Psoas muscle (tissue), 8 donors: ENCODE measurements at places on chromosomes 7 and 10. TPM values are rescaled to one million over a fixed set of nuclear protein-coding genes. Genes with fewer than 3 reads are reported as not detected.

- no peak for DNase-seq
These were observed 22.5 kb downstream of the CCDC186 start for GRCh38 chr10:114151486-114151885.

GRCh38 chr10:119248681-119249080 is 41.3 kb downstream of the GRK5 start:
- no peak for DNase-seq

- DNase-seq, result no peak
These were observed 15.9 kb upstream of the FAM171A1 start for GRCh38 chr10:15387021-15387420.

DNA sequence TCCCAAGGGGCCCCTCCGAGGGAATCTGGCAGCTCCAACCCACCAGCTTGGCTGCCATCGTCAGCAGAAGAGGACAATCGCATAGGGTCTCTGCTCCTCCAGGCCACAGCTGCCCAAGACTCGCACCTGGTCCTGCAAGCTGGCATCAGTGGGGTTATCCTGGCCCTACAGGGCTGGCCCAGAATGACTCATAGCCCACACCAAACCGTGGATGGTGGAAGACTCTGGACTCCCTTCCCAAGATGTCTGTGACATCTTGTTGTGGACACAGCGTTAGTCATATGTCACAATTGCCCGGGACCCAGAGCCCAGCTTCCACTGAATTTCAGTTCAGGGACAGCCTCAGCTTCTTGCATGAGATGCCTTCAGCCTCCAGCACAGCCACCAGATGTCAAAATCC is 91.5 kb upstream of the CUX1 start:
- no peak for DNase-seq

Gene FKBP6
- not detected for total RNA-seq

Gene MYPN
- 376 TPM for total RNA-seq

DNA sequence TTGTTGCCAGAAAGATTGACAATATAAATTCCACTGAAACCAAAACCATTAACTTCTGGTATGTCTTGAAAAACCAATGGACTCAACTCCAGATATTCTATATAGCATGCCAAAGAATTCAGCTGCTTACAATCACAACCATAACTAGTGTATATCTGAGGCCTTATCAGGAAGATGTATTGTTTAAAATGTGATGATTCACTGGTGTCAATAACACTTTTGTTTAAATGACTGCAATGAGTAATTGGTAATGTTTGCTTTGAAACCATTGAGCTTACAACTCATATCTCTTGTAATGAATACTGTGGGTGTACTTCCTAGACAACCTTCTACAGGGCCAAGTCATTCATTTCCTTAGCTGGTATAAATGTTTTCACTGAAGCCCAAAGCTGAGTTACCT is 727.9 kb upstream of the KCND2 start:
- DNase-seq, result no peak

Gene UFSP1
- total RNA-seq, result 2.5 TPM

DNA sequence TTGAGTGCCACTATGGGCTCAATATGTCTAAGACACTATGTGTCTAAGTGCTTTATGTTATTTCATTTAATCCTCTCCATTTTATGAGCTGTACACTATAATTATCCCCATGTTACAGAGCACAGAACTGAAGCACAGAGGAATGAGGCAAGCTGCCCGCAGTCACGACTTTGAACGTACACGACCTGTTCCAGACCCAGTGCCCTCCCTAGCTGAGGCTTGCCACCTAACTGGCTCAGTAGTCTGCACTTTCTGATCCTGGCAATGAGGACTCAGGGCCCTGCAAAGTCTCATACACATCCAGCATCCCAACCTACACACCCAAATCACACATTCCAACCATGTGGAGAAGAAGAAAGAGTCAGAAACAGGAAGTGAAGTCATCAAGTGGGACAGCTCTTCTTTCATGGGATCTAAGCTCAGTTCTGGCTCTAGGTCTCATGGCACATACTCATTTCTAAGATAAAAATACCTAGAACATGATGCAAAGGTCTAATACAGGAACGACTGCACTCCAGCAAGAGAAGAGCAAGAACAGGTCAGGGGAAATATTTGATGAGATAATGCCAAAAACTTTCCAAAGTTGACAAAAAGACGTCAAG is 42.4 kb upstream of the DDC start:
- DNase-seq, result no peak

Gene PTPN12
- 34.0 TPM for total RNA-seq

GRCh38 chr10:109929501-109930219 is 6.3 kb upstream of the XPNPEP1 start:
- no peak for DNase-seq

DNA sequence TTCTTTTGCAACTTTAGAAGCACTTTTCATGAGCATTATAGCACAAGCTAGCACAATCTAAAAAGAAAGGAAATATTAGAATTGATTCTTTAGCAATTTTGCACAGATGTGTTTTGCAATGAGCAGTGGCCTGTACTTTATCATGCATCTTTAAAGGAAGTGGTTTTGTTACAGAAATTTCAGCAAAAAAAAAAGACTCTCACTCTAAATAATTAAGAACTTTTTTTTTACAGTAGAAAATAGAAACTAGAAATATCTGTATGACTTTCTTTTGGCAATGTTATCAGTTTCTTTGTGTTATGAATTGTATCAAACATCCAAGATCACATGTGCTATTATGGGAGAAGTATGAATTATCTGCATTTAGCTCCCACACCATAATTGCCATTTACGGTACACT is 195.7 kb upstream of the KLF6 start:
- DNase-seq, result no peak

DNA sequence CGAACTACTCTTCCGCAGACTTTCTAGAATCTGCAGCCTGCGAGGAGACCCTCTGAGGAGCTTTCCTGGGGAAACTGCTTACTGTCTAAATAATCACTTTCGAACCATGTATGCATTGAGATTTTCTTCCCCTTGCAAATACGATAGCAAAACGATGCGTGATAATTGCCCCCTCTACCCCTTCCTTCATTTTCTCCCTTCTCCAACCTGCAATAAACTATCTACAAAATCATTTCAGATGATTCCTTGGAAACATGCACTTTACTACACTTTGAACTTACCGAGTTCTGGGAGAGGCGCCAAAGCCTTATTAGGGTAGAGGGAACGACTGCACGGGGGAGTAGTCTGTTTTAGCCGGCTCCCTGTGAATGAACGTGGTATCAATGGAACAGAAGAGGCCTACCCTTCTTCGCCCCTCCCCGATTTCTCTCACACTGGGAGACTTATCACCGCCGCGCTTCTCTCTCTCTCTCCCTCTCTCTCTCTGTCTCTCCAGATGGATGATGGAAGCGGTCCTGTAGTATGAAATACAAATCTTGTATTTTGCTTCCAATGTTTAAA is at the start of gene FGFBP3:
FGFBP3 (minus strand) TSS at position 370 of the 561 bp plus-strand sequence. CDS start 517 bp downstream, outside the sequence.
- no peak for DNase-seq

Gene FBXO24
- total RNA-seq, result 1.1 TPM

DNA sequence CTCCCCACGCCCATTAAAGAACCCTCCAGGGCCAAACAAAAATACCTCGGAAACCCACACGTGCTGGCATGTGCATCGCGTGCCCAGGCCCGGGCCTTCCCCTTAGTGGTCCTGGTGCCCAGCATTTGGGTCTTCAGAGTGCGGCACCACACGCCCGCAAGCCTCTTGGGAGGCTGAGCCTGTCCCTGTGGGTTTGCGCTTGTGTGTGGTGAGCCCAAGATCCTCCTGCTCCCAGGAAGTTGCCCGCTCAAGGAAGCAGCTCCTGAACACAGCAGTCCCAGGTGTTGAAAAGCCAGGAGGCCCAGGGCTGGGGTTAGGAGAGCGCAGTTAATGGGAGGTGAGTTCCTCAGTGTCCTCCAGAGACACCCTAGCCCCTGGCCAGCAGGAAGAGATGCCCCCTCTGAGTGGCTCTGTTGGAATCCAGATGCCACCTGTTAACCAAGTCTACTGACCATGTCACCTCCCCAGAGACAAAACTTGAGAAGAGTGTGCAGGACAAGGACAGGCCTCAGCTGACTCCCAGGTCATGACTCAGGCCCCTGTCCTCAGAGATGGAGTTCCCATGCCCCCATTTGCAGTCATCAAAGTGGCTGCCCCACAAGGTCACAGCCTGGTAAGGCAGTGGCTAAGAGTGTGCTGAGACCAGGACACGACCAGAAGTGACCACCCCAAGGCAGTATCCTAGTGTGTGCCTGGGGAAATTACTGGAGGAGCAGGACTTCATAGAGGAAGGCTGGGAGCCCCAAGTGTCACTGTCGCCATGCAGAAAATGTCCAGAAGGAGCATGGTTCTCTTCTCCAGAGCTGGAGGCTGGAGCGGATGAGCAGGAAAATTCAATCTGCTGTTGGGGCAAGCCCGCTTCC is 5.2 kb downstream of the FZD9 start:
- peak; percentile 23 for DNase-seq

DNA sequence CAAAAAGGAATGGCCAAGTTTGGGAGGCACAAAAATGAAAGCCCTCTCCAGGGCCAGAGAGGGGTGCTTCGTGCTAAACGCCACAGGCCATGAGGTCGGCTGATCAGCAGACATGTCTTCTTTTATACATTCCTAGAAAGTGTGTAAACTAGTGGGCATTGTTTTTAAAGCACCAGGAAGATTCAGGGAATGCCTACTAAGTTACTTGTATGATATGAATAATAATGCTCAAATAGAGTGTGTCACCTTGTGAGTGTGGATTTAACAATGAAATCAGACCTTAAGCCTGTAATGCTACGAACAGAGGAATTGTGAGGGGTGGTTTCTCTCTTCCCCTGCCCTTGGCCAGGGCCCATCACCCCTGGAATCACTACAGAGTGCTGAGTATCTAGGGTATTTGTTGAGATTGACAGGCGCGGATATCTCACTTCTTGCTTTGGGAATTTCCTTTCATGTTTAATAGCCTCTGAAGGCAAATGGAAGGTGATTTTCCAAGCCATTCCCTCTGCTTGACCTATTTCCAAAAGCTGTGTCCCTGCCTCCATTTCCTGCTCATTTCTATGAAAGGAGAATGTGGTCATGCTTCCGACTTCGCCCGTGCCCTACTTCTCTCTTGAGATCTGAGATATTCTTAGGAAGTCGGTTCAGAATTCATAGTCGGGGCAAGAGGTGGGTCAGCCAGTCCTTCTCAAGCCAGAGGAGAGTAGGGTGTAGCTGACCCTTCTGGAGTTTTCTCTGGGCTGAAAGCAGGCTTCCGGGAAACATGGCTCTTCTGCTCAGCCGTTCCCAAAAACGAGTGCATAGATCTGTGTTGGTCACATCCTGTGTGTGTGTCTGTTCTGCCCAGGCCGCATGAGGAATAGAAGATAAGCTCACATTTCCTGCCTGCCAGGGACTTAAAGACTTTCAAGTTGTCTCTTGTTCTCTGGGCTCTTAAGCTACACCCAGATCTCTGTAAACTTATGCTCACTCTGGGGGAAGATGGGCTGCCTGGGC is 167.8 kb upstream of the ITGB1 start:
- DNase-seq, result no peak

GRCh38 chr7:112370436-112370835 is 79.8 kb upstream of the IFRD1 start:
- no peak for DNase-seq

DNA sequence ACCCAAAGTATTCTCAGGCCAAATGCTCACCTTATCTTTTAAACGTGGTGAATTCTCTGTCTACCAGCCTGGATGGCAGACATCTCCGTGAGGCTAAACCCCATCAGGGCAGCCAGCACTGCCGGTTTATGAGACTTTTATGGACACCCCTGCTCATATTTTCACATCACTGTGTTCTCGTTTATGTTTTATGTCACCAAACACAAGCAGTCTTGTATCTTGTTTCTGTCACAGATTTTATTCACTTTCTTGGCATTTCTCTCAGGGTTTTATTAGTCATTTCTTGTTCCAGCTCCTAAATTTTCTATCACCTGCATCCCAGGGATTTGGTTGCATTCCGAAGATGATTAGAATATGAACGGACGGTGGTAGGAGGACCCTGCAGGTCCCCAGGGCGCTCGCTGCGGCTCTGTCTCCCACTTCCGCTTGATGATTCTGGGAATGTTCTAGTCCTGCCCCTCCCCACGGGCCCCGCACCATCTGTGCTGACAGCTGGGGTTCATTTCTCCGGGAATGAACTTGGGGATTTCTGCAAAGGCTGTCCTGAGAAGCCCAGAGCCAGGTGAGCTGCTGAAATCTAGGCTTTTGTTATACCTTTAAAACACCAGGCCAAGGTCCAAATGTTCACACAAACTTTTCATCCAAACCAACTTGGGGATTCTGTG is 217.6 kb downstream of the GFRA1 start:
- DNase-seq, result peak; percentile 71

GRCh38 chr10:61391281-61391680 is 61.9 kb downstream of the TMEM26 start:
- no peak for DNase-seq

- DNase-seq, result no peak
These were observed 81.3 kb upstream of the CUX1 start for GRCh38 chr7:101736084-101736483.

DNA sequence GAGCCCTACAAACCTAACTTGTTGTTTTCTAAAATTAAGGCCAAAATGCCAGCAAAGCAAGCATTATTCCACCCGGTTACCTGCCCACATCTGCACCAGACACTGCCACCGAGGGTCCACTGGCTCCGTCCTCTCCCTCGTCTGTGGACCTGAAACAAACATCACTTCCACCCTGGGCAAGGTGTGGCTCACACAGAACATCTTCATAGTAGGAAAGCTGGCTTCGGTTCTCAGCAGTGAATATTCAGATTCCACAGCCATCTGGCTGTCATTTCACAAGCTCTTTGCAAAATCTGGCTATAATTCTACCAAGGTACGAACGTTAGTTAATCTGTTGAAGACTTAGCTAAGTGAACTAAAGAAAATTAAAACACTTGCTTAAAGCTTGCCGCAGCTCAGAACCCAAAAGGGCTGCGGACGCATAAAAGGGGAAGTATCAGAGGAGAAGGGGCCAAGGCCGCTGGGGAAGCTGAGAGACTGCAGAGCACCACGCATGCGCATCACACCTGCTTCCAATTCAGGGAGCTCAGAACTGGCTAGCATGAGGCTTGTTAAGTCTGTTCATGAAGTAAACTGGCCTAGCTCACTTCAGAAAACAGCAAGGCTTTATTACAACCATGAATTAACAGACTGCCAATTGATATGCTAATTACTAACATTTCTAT is 46.1 kb downstream of the PTPRN2 start:
- no peak for DNase-seq

DNA sequence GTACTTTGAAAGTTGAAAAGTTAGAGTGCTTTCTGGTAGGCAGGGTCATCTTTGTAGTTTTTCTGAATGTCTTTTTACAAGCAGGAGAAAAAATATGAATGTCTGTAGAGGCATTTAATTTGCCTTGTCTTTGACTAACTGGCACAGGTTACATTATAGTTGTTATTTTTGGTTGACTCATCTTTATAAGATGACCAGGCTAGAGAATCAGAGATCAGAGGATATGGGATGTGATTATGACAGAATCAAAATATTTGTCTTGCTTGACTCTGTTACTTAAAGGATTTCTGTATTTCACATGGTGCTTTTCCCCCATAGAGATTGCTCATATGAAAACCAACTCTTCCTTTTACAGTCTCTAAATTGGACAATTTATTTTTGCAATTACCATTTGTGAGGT is 2.4 kb downstream of the ZMYND11 start:
- no peak for DNase-seq
